ENCODE measurements at places on chromosomes 1 and 21.
A peak's percentile ranks its signal among the peaks of the same experiment; 100 is the strongest.

GRCh38 chr1:106447466-106447865 is 609.0 kb upstream of the PRMT6 start:
- no peak for DNase-seq

DNA sequence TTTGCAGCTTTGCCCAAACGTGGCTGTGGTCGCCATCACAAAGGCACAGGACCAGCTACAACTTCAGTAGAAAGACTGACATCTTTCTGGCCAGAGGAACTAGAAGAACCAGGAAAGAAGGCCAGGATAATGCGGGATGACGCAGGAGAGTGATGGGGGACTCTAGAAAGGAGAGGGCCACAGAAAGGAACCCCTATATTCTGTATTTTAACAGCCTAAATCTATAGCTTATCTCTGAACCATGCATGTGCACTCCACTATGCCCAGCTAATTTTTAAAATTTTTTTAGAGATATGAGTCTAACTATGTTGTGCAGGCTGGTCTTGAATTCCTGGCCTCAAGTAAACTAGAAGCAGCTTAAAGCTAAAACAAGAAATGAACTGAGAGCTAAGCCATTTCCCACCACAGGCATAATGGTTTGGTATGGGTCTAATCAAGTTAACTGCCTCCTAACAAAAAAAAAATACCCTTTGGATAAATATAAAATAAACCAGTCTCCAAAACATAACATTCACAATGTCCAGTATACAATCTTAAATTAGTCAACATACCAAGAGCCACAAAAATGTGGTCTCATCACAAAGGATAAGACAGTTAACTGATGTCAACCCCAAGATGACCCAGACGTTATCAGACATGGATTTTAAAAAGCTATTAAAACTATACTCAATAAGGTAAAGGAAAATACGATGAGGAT is 18.0 kb downstream of the LTN1 start:
- DNase-seq, result no peak

GRCh38 chr1:26233903-26234643 is at the start of gene CEP85:
Gene CEP85, plus strand, starts transcription at chr1:26234200. Its CDS starts 5,584 bp downstream, at chr1:26239784.
- peak; percentile 98 for DNase-seq

- no peak for DNase-seq
Measured at GRCh38 chr1:199098468-199098867, 459.6 kb downstream of the PTPRC start.

GRCh38 chr1:102434421-102434820 is 437.7 kb upstream of the OLFM3 start:
- no peak for DNase-seq

- no peak for DNase-seq
Measured at GRCh38 chr1:171345536-171345935, 31.6 kb downstream of the FMO4 start.

- DNase-seq, result no peak
Measured at GRCh38 chr1:172083191-172083590, 241.9 kb downstream of the DNM3 start.

GRCh38 chr1:62530516-62531154 is 66.7 kb upstream of the ANGPTL3 start:
- DNase-seq, result no peak

- DNase-seq, result no peak
Measured at GRCh38 chr1:235078480-235079381, 49.9 kb downstream of the TOMM20 start.

DNA sequence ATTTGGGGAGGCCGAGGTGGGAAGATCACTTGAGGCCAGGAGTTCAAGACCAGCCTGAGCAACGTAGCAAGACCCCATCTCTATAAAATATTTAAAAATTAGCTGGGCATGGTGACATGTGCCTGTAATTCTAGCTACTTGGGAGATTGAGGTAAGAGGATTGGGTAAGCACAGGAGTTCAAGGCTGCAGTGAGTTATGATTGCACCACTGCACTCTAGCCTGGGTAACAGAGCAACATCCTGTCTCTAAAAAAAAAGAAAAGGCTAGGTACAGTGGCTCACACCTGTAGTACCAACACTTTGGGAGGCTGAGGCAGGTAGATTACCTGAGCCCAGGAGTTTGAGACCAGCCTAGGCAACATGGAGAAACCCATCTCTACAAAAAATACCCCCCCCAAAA is 35.7 kb upstream of the RCC1 start:
- DNase-seq, result no peak

DNA sequence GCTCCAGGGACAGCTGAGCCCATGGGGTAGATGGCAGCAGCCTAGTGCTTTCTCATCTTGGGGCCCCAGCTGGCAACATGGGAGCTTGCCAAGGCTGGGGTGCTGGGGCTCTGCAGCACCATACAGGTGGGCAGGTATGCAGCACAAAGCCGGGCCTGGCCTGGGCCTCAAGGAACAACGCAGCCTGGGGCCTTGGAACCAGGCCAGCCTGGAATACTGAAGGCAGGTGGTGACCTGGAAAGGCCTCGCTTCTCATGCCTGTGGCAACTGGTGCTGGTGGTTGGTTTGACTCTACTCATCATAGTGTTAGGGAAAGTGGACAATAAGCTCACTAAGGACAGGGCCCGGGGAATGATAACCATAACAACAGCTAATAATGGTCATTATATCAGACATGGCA is 27.0 kb upstream of the SDHB start:
- no peak for DNase-seq

DNA sequence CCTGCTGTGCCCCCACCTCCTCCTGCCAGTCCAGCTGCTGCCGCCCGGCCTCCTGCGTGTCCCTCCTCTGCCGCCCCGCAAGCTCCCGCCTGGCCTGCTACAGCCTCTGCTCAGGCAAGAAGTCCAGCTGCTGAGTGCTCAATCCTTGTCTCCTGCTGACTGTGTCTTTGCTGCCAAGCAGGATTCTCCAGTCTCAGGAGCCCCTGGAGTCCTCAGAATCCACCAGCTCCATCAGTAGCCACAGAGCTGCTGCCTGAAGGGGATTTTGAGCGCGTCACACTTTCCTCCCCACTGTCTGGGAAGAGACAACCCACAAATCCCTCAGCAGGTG is 973 bp downstream of the KRTAP10-11 start:
- no peak for DNase-seq

DNA sequence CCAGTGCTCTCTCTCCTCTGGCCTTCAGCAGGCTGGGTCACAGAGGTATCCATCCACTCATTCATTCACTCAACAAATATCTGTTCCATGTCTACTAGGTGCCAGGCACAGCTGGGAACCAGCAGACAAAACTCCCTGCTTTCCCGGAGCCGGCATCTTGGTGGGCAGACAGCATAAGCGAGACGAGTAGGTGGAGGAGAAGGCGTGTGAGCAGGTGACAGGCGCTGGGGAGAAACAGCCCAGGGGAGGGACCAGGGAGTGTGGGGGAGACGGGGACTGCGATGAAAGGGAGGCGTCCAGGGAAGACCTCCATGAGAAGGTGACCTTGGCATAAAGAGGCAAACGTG is 11.0 kb upstream of the KCNAB2 start:
- DNase-seq, result no peak

- DNase-seq, result no peak
Measured at GRCh38 chr1:45928486-45929205, 125.2 kb downstream of the MAST2 start.

GRCh38 chr21:27700974-27701614 is 734.2 kb upstream of the ADAMTS5 start:
- DNase-seq, result peak; percentile 19

DNA sequence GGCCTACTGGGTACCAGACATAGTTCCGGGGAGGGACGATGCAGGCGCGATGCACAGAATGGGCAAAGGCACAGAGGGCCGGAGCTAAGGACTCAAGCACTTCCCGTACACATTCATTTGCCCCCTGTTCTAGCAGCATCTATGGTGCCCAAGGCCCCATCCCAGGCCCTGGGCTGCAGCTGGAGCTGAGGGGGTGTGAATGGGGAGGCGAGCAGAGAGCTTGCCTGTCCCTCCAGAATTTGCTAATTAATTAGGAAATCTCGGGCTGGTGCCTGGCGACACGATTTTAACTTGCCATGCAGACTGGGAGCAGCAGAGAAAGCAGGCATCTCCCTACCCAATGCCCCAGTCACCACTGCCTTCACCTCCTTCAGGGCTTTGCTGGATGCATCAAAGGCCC is 35.9 kb downstream of the EPHA2 start:
- DNase-seq, result no peak

DNA sequence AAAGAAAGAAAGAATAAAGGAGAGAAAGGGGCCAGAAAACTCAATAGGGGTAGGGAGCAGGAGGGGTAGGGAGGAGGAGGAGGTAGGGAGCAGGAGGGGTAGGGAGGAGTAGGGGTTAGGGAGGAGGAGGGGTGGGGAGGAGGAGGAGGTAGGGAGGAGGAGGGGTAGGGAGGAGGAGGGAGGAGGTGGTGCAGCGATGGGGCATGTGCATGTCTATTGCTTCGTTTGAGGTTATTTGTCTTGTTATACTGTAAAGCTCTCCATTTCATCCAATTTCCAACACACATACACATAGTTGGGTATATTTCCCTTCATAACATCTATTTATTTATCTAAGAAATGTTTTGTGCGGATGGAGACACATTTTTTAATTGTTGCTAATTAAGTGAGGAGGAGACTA is 19.7 kb downstream of the RGS1 start:
- no peak for DNase-seq

DNA sequence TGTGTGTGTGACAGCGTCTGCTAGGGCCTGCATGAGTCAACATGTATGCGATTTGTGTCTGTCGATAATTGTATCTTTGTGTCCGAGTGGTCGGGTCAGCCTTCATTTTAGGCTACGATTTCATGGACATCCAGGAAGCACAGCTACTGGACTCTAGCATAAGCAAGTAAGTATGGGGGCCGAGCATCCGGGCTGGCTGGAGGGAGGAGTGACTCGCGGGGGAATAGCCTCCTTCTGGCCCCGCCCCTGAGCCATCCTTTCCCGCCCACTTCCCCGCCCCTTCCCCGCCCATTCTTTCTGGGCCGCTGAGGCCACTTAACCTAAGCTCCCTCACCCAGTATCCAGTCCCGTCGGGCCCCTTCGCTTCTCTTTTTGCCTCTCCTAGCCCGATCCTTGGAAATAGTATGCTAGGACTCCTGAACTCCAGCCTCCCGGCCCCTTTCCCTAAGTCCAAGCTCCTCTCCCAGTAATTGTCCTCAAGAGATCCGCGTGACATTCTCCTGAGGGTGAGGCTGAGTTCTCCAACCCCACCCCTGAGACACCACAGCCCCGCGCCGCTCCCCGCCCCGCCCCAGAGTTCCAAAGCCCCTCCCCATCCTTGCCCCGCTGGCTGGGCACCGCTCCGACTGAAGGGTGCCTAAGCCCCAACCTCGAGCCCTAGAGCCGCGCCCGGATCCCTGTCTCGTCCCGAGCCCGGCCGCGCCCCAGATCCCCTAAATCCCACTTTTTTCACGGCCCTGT is 1.2 kb downstream of the MAP3K6 start:
- peak; percentile 77 for DNase-seq

GRCh38 chr1:59703918-59704378 is 110.8 kb upstream of the HOOK1 start:
- DNase-seq, result no peak

DNA sequence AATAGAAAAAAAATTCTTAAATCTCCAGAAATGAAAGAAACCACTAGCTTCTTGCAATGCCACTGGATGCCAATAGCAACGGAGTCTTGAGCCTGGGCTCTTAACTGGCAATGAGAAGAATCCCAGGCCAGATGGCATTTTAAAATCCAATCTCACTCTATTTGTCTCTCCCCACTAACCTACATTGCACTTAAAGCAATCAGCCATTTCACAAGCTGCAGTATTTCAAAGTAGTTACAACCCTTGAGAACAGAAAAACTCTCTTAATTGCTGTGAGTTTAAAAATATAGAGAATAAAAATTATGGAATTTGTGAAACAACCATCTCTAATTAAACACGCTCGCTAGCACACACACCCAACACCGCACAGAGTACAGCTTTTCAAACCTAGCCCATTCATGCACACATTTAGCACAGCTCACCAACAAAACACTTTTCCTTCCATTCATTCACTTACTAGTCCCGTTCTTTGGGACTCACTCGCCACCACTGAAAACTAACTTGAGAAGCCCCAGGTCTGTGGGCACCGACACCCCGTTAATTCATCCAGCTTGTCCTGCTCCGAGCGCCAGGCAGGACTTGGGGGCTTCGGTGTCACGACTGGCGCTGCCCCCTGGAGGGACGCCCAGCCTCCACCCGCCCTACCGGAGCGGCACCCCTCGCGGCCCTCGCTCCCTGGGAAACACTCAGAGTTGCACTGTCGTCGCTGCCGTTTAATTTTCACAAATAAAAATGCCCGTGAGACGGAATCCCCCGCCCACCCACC is 1.0 kb downstream of the DDAH1 start:
- no peak for DNase-seq

DNA sequence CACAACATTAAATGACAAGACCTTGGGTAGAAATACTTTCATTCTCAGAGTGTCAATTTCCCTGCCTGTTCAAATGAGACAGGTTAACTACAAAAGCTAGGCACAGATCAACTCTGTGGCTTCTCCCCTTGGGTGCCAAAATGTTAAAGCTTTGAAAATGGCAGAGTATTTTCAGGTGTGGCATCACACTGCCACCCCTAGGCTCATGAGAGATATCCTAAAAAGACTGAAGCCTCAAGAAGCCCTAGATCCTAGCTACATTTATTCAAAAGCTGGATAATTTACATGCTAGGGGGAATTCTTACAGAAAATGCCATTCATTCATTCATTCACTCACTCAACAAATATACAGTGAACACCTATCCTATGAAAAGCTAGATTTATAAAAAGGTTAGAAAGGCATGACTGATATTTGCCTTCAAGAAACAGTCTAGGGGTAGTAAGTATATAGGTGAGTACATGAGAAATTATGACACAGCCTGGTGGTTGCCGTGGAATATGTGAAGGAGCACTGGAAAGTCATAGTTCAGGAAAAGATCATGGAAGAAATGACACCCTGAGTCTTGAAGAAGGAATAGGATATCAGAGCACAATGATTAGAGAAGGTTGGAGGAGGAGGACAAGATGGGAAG is 15.9 kb upstream of the RAB4A start:
- DNase-seq, result peak; percentile 34

- no peak for DNase-seq
Measured at GRCh38 chr21:26120828-26121227, 49.7 kb downstream of the APP start.

GRCh38 chr1:162038624-162039023 is 15.0 kb upstream of the OLFML2B start:
- DNase-seq, result no peak

DNA sequence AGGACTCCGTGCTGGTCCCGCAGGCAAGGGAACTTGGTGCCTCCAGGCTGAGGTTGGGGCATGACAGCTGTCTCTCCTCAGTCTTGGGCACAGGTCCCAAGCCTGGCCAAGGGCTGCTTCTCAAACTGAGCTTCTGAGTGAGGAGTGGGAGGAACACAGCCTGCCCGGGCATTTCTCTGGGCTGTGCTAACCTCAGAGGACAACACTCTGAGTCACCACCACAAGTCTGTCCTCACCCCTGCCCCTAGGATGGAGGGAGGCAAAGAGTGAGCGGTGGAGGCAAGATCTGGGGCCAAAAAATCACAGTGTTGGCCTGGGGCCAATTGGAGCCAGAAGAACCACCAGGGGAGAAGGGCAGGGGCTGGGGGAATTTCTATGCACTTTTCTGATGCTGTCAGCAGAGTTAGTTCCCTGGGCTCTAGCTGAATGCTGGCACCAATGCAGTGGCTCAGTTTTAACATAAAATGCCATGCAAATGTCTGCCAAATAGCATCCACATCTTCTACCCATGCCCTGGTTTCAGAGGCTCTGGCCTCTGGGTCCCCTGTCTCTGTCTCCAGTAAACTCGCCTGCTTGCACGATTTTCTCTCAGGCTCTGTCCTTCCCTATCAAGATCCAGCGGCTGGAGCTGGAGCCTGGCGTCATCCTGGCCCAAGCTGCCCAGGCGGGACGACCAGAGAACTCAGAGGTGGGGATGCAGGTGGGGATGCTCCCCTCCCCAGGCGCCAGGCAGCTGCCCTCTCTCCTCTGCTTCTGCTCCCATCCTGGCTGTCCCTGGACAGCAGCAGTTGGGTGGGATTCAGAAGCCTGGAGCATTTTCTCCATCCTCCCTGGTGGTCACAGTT is 11.0 kb upstream of the CDK18 start:
- no peak for DNase-seq

Data from CD4-positive, alpha-beta T cell treated with Interleukin-6 at 100 ng/mL for 8 hours (primary cell).